B cell (primary cell): ENCODE measurements at places on chromosomes 11 and 22. TPM values are rescaled to one million over a fixed set of nuclear protein-coding genes. Genes with fewer than 3 reads are reported as not detected.

DNA sequence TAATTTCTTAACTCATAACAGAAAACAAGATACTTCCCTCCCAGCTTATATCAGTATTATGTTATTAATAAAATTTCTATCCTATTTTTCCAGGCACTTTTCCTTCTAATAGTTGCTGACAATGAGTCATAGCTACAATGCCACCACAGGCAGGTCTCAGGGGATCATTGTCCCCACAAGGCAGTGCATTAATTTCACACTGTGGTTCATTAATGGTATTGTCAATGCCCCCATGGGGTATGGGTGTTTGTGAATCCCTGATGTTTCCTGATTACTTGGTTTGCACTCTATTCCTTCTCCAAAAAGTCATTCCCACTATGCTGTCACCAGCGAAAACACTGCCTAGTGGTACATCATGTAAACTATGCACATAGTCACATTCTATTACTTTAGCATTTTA, 345.5 kb upstream of the CTSC start:
- H3K36me3 ChIP-seq: no peaks in the 10 kb centered on the region
- no peak for DNase-seq
- H3K4me3 ChIP-seq: no peak overlapping the region
- H3K4me1 ChIP-seq: no peaks in the 10 kb centered on the region
- no peaks in the 10 kb centered on the region for H3K27me3 ChIP-seq

DNA sequence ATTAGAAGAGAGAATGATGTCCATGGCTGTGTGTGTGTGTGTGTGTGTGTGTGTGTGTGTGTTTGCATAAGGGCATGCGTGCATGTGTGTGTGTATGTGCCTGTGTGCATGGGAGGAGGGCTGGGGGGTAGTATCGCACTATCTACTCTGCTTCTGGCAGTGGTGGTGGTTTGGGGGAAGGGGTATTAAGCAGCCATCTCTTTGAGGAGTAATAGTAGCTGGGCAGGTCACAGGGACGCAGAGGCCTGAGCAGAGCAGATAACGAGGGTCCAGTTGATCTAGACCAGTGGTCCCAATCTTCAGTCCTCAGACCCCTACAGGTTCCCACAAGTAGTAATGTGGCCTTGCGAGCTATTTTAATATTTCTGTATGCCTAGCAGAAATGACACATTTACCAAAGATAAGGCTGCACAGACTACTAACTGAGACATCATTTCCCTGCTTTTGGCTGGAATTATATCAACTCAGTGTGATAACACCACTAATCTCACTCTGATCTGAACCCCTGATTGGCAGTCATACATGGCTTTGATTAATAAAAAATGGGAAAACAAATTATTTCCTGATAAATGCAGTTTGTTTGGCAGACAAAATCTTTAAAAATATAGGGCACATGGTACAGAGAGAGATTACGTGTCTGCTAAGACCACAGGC, 354.3 kb downstream of the BUD13 start:
- H3K4me1 ChIP-seq: no peaks in the 10 kb centered on the region
- H3K36me3 ChIP-seq: no peaks in the 10 kb centered on the region
- no peaks in the 10 kb centered on the region for H3K27me3 ChIP-seq

- no peak overlapping the region for H3K4me3 ChIP-seq
- H3K27ac ChIP-seq: no peak overlapping the region
- H3K4me1 ChIP-seq: no peaks in the 10 kb centered on the region
- H3K36me3 ChIP-seq: no peaks in the 10 kb centered on the region
- no peak for DNase-seq
Observed at GRCh38 chr11:27914080-27914479, 193.9 kb downstream of the KIF18A start.

DNA sequence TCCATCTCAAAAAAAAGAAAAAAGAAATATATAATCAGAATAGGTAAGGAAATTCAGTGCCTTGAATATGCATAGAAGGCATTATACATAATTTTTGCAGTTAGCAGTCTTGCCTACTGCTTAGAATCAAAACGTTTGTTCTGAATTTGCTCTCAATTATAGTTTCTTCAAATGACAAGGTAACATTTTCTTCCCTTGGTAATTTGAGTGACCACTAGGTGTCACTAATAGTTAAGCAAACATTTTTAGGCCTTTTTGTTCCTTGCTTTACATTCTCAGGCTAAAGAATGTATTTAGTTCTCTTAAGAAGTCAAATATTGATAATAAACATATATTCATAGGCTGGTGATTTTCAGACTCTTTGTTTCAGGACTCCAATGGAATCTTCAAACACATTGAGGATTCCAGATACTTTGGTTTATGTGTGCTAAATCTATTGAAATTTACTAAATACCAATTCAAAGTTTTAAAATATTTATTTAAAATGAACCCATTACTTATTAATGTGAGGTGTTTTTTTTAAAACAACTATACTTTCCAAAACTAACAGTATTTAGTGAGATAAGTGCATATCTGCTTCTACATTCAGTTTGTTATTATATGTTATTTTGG, 55.0 kb upstream of the DEPDC7 start:
- H3K27me3 ChIP-seq: no peaks in the 10 kb centered on the region
- DNase-seq: peak; percentile 59
- peaks cover 19% of the 10 kb centered on the region for H3K36me3 ChIP-seq
- no peaks in the 10 kb centered on the region for H3K4me1 ChIP-seq
- H3K4me3 ChIP-seq: no peak overlapping the region
- H3K27ac ChIP-seq: no peak overlapping the region

DNA sequence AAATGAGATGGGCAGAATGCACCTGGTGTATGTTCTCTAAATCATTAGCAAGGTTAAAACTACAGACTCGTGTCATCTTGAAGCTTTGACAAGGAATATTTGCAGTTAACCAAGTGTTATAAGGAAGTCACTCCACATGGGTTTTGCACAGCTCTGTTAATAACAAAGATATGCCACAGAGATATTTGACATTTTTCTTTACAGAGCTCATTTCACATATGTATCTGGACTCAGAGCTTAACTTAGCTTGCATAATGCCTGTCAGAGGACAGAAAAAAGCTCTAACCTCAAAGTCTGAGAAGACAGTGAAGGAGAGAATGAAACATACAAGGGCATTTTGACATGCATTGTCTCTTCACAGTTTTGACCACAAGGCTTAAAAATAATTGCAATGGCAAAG, 105.5 kb downstream of the C11orf87 start:
- H3K27me3 ChIP-seq: no peaks in the 10 kb centered on the region
- H3K36me3 ChIP-seq: no peaks in the 10 kb centered on the region

GRCh38 chr11:43681401-43681942, 934 bp downstream of the HSD17B12 start:
- peaks cover 23% of the 10 kb centered on the region for H3K4me1 ChIP-seq
- H3K4me3 ChIP-seq: peak overlapping the region; percentile 86
- DNase-seq: no peak
- H3K27me3 ChIP-seq: no peaks in the 10 kb centered on the region

GRCh38 chr11:10164621-10165020, 129.4 kb downstream of the SBF2 start:
- no peak for DNase-seq
- no peak overlapping the region for H3K27ac ChIP-seq
- H3K36me3 ChIP-seq: no peaks in the 10 kb centered on the region
- no peaks in the 10 kb centered on the region for H3K27me3 ChIP-seq
- H3K4me3 ChIP-seq: no peak overlapping the region
- H3K4me1 ChIP-seq: no peaks in the 10 kb centered on the region

DNA sequence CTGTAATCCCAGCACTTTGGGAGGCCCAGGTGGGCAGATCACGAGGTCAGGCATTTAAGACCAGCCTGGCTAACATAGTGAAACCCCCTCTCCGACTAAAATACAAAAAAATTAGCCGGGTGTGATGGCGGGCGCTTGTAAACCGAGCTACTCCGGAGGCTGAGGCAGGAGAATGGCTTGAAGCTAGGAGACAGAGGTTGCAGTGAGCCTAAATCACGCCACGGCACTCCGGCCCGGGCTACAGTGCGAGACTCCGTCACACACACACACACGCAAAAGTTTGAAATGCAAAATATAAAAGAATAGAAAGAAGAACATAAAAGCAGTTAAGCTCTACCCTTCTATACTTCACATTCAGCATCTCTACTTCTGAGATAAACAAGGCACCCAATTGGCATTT, 1165.9 kb upstream of the CNTN5 start:
- H3K27ac ChIP-seq: no peak overlapping the region
- H3K4me1 ChIP-seq: no peaks in the 10 kb centered on the region
- no peaks in the 10 kb centered on the region for H3K27me3 ChIP-seq
- H3K4me3 ChIP-seq: no peak overlapping the region
- DNase-seq: no peak

DNA sequence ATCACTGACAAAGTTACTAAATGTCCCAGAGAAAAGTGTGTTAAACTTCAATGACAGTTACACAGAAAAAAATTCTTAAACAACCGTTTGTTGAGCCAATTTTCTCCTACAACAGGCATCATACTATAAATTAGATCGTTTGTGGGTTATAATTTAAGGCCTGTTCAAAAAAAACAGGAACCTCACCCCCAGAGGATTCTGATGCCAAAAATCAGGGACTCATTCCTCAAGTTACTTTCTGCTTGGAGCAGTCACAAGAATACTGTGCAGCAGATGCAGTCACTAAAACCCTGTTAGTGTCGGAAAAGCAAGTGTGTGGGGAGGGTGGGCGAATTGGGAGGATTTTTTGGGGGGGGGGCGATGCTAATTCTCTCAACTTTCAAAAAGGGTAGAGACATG, 657 bp downstream of the CWC15 start:
- peaks cover 10% of the 10 kb centered on the region for H3K4me1 ChIP-seq
- H3K27ac ChIP-seq: no peak overlapping the region
- peaks cover 17% of the 10 kb centered on the region for H3K36me3 ChIP-seq
- H3K4me3 ChIP-seq: peak overlapping the region; percentile 75

GRCh38 chr22:43783777-43784176, 28.3 kb downstream of the EFCAB6 start:
- H3K36me3 ChIP-seq: no peaks in the 10 kb centered on the region
- DNase-seq: no peak
- H3K27me3 ChIP-seq: no peaks in the 10 kb centered on the region
- H3K4me3 ChIP-seq: no peak overlapping the region
- H3K4me1 ChIP-seq: no peaks in the 10 kb centered on the region

- peaks cover 27% of the 10 kb centered on the region for H3K36me3 ChIP-seq
- no peak for DNase-seq
- H3K27ac ChIP-seq: no peak overlapping the region
- H3K27me3 ChIP-seq: no peaks in the 10 kb centered on the region
Observed at GRCh38 chr22:21444701-21445436, 22.3 kb upstream of the TMEM191C start.

- no peaks in the 10 kb centered on the region for H3K27me3 ChIP-seq
- H3K4me3 ChIP-seq: no peak overlapping the region
- H3K4me1 ChIP-seq: no peaks in the 10 kb centered on the region
- no peak for DNase-seq
Observed at GRCh38 chr11:72140661-72141060, 5.1 kb downstream of the FOLR3 start.

DNA sequence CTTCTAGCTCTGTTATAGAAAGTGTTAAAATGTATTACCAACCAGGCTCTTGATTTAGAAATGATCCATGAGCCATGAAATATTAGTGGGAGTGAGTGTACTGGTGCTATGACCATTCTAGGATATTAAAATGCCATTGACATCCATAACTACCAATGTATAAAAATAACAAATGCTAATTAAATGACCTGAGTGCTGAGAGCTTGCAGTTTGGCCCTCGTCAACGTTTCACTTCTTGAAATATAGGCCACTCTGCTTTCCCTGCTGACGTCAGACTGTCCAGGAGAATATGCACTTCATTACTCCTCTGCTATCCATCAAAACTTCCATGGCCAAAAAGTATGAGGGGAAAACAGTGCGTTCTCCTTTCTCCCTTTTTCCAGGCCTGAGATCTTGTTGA, 563.1 kb downstream of the METTL15 start:
- no peaks in the 10 kb centered on the region for H3K27me3 ChIP-seq
- H3K4me3 ChIP-seq: no peak overlapping the region
- H3K4me1 ChIP-seq: no peaks in the 10 kb centered on the region
- no peaks in the 10 kb centered on the region for H3K36me3 ChIP-seq

- no peak overlapping the region for H3K4me3 ChIP-seq
- H3K4me1 ChIP-seq: no peaks in the 10 kb centered on the region
- H3K27me3 ChIP-seq: no peaks in the 10 kb centered on the region
- DNase-seq: no peak
Observed at GRCh38 chr11:45400591-45400990, 114.5 kb upstream of the SYT13 start.

DNA sequence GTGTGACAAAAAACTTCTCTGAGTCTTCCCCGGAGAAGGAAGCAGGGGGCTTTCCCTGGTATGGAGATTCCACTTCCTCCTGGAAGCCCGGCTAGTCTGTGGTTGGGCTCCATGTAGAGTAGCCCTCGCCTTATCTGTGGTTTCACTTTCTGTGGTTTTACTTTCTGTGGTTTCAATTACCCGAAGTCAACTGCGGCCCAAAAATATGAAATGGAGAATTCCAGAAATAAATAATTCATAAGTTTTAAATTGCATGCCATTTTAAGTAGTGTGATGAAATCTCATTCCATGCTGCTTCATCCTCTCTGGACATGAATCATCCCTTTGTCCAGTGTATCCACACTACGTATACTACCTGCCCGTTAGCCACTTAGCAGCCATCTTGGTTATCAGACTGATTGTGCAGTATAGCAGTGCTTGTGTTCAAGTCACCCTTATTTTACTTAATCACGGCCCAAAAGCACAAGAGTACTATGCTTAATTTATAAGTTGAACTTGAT, 275.0 kb upstream of the SESN3 start:
- no peak overlapping the region for H3K27ac ChIP-seq
- H3K4me1 ChIP-seq: peaks cover 6% of the 10 kb centered on the region
- no peak for DNase-seq
- no peaks in the 10 kb centered on the region for H3K27me3 ChIP-seq

- H3K36me3 ChIP-seq: no peaks in the 10 kb centered on the region
- H3K27ac ChIP-seq: no peak overlapping the region
- H3K4me3 ChIP-seq: no peak overlapping the region
- H3K4me1 ChIP-seq: no peaks in the 10 kb centered on the region
- H3K27me3 ChIP-seq: no peaks in the 10 kb centered on the region
Observed at GRCh38 chr11:67543585-67543984, 20.3 kb upstream of the CABP2 start.

DNA sequence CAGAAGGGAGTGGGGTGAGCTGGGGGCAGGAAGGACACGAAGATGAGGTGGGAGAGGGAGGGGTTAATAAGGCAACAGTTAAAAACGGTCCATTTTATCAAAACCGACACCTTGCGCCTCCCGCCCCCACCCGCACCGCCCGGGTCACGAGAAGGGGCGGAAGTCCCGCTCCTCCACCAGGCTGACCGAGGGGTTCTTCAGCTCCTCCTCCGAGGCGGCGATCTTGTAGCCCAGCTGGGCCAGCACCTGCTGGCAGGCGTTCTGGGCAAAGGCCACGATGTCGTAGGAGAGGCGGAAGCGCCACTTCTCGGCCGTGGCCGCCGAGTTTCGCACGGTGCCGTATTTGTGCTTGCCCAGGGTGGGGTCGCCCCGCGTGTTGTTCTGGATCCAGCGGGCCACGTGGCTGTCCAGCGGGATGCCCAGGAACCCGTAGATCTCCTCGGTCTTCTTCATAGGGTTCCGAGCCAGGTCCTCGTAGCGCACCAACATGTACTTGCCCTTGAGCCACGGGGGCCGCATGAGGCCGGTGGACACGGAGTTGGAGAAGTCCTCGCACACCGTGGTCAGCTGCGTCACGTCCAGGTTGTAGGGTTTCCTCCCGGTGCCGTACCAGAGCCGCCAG, 15.8 kb downstream of the CHST1 start:
- H3K27ac ChIP-seq: no peak overlapping the region
- H3K4me1 ChIP-seq: no peaks in the 10 kb centered on the region
- no peaks in the 10 kb centered on the region for H3K36me3 ChIP-seq
- H3K27me3 ChIP-seq: peaks cover 6% of the 10 kb centered on the region

SLC22A12 gene
- not detected in 2 replicates for total RNA-seq

BACE1 gene
- not detected in 2 replicates for total RNA-seq

OR52H1 gene
- 0.37 and 0.49 TPM in 2 replicates for total RNA-seq

VSIG10L2 gene
- total RNA-seq: not detected in 2 replicates

GAL3ST1 gene
- total RNA-seq: 0.46 TPM in 1 of 2 replicates, not detected in the other

CNTF gene
- 4.8 and 5.9 TPM in 2 replicates for total RNA-seq

C11orf91 gene
- not detected in 2 replicates for total RNA-seq
